ENCODE measurements at places on chromosomes 2 and 18.

DNA sequence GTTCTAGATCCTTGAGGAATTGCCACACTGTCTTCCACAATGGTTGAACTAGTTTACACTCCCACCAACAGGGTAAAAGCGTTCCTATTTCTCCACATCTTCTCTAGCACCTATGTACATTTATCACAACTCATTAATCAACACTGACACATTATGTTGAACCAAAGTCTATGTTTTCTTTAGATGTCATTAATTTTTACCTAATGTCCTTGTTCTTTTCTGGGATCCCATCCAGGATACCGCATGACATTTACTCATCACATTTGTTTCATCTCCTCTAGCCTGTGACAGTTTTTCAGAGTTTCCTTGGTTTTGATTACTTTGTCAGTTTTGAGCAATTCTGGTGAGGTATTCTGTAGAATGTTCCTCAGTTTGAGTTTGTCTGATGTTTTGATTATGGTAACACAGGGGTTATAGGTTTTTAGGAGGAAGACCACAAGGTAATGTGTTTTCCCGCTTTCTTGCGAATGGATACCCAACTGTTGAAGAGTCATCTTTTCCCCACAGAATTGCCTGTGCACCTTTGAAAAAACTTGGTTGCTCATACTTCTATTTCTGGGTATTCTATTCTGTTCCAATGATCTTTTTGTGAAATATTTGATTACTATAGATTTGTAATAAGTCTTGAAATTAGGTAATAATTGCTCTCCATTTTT lies 3.0 kb upstream of the UGT1A9 start:
- DNase-seq: no peak

DNA sequence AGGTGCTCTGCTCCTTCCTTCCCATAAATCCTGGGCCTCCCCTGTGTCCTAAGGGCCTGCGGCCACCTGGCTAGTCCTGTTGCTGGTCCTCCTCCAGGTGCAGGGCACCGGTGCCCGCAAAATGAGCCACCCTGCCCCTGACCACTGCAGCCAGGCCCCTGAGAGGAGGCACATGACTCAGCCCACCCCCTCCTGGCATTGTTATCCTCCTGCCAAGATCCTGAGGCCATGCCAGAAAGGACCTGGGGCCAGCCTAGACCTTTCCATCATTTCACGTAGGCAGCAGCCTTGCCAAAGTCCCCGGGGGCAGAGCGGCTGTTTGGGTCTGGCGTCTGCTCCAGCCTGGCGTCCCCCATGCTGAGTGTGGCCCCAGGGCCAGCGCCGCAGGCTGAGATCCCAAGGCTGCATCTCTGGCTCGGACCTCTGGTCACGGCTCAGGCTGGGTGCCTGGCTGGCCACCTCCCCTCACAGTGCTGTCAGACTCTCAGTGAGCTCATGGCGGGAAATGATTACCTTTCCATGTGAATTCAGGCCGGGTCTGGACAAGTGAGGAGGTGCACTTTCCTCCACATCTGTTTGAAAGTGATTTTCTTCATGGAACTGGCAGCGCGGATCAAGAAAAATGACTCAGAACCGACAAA lies 81.0 kb downstream of the NDUFA10 start:
- no peak for DNase-seq

DNA sequence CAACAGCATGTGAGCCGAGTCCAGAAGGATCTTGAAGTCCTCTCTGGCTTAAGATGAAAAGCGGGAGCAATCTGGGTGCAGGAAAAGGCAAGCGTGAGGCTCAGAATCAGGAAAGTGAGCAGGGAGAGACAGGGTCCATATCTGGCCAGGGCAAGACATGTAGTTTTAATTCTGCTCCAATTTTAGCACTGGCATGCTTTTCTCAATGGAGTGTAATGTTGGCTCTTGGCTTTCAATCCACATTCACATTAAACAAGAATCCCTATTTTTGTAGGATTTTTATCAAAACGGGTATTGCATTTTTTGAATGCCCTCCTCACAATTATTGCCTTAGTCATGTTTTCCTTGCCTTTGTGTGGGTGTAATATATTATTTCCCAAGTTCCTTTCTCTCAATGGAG lies 6.0 kb downstream of the SPATA3 start:
- DNase-seq: no peak

GRCh38 chr2:28430788-28431418 lies 38.2 kb downstream of the FOSL2 start:
- no peak for DNase-seq

DNA sequence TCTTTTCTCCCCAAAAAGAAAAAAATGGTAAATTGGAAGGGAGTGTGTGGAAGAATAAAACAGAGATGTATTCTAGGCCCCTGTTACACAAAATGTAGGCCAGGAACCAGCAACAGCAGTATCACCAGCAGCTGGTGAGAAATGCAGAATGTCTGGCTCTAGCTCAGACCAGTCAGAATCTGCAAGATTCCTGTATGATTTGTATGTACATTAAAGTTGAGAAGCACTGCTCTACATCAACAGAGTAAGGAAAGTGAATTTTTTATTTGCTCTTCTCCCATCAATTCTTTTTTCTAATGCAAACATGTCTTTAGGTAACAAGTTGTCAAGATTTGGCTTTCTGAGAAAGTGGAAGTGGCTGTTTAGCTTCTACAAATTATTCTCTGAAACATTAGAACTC lies 235.4 kb upstream of the FANCL start:
- no peak for DNase-seq

GRCh38 chr2:102708847-102709559 lies 52.8 kb upstream of the TMEM182 start:
- DNase-seq: no peak

DNA sequence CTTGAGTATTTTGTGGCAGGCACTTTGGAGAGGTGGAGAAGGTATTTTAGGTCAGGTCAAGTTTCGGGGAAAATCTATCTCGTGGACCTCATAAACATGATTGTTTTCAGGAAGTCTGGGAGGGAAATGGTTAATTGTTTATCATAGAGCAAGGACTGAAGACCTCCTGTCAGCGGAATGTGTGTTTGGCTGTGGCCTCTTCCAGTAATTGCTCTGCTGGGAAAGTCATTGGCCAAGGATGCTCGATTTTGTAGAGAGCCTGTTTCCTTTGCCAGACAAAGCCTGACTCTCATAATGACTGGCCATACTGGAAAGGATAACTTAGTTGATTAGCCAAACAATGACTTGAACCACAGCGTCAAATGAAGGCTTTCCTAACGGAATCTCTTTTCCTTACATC lies 30.0 kb downstream of the IL1R2 start:
- no peak for DNase-seq

DNA sequence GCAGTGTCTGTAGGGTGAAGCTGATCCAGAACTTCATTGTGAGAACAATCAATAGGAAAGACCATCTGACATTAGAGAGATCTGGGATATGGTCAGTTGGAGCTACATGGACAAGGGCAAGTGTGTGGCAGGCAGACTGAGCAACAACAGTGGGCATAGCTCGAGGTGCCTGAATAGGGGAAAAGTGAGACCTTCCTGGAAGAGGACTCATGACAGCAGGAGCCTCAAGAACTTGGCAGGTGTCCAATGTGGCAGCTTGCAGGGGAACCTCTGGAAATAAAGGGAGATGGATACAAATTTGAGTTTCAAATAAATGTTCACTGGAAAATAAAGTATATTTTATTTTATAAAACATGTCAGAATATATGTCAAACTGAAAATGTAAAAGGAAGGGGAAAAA lies 117.9 kb downstream of the TANC1 start:
- no peak for DNase-seq

All from renal pelvis (tissue), 12 donors.